ENCODE measurements at places on chromosomes 4 and X. TPM values are rescaled to one million over a fixed set of nuclear protein-coding genes. Genes with fewer than 3 reads are reported as not detected.

DNA sequence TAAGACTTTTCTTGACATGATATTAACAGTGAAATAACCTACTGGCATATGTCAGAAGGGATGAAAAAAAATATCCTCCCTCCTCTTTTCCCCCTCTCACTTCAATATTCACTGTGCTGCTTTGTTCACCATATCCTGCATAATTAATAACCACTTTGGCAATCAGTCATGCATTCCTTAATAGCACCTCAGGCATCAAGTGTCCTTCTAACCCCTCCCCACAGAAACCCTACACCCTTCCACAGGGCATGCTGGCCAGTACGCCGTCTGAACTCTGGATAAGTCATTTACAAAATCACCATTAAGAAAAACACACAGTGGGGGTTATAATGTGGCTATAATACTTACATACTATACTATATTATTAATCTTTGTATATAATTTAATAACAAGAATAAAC lies 165.9 kb downstream of the PDGFC start:
- DNase-seq = peak; percentile 6

GRCh38 chr4:123430031-123430430 lies 33.4 kb downstream of the SPRY1 start:
- DNase-seq = no peak

DNA sequence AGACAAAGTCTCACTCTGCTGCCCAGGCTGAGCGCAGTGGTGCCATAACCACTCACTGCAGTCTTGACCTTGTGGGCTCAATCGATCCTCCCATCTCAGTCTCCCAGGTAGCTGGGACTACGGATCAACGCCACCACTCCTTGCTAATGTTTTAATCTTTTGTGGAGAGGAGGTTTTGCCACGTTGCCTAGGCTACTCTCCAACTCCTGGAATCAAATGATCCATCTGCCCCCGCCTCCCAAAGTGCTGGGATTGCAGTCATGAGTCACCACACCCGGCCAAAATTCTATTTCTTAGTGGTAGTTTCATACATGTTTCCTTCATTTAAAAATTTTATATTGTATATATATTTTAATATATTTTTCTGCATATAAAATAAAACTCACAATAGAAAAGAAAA lies 125.8 kb upstream of the CLNK start:
- no peak for DNase-seq

The FAM47E gene
- polyA plus RNA-seq = 2.3 TPM

The CCNQ gene
- 19.4 TPM for polyA plus RNA-seq

GRCh38 chr4:4990857-4991540 lies 28.3 kb downstream of the CYTL1 start:
- DNase-seq = no peak

DNA sequence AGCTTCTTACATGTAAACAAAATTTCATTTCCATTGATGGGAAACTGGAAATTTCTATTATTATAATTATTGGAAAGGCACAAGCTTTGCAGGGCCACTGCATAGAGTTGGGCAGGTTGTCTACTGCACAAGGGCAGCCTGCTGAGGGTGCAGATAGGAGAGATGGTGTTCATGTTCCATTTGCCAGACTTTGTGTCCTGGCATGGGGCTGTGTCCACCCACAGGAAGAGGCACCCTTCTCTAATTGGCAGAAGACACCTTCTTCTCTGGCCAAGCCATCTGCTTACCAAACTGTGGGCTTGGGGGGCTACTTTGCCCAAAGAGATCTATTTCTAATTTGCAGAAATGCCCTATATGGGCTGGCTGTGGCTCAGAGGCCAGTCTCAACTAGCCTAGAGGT lies 140.7 kb downstream of the GATB start:
- DNase-seq = no peak

The S100G gene
- not detected for polyA plus RNA-seq
